ENCODE measurements at places on chromosomes 5 and 9.

GRCh38 chr9:86721226-86721781, 226.0 kb downstream of the GAS1 start:
- DNase-seq = no peak

GRCh38 chr9:125536167-125536772, 170.7 kb downstream of the MAPKAP1 start:
- DNase-seq = no peak

GRCh38 chr5:11420969-11421368, 483.3 kb downstream of the CTNND2 start:
- DNase-seq = no peak

GRCh38 chr9:132994410-132995120, 16.1 kb downstream of the GFI1B start:
- peak; percentile 21 for DNase-seq

DNA sequence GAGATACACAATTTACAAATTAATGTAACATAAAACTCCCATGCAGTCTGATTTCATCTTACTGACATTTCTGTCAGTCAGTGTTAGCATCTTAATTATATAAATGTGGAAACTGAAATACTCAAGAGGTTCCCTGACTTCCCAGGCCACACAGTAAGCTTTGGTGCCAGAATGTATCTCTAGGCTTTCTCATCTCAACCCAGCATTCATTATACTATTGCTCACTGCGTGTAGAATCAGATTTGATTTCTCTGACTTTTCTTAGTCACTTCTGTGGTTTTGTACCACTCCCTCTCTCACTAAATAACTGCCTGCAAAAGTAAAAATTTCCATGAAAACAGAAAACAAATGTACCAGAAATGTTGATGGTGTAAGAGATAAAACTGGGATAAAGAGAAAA, 31.7 kb upstream of the CDKN2B start:
- no peak for DNase-seq

- DNase-seq = peak; percentile 61
Observed at GRCh38 chr5:35617435-35618303, at the start of gene SPEF2. Gene SPEF2, plus strand, starts transcription at chr5:35617863. Its CDS starts 135 bp downstream, at chr5:35617998.

DNA sequence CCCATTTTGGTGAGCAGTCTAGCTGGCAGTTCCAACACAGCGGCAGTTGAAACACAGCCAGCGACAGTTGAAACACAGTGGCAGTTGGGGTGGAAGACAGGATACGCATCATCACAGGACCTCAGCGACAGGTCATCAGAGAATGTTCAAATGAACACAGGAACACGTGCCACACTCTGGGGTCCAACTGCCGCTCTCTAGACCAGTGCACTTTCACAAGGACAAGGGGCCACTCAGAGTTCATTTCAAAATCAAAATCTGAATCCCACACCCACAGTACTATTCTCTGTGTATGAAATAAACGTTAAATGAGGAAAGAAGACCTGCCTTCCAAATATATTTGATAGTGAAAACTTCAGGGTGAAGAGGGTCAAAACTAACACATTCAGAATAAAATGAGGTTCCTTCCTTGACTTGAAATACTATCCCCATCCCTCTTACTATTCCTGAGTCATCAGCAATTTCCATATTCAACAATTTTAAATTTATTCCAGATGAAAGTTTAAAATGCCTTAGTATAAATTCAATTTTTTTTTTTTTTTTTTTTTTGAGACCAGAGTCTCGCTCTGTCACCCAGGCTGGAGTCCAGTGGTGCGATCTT, 53.0 kb upstream of the SIMC1 start:
- DNase-seq = no peak

- DNase-seq = no peak
Observed at GRCh38 chr5:174306345-174307030, 261.0 kb downstream of the NSG2 start.

DNA sequence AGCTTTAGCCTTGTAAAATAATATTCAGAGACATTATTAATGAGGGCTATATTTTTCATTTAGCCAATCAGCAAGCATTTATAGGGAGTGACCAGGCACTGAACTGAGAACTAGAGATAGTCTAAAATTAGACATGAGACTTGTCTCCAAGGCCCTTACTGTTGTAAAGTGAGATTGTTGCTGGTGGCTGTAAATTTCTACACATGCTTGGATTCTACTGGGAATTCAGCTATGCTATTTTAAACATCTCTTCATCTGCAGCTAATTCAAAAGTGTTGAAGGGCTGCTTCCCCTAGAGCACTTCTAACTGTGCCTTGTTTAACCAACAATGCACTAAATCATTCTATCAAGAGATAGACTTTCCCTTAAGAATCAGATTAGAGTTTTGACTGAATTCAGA, 67.4 kb downstream of the CHSY3 start:
- peak; percentile 34 for DNase-seq

DNA sequence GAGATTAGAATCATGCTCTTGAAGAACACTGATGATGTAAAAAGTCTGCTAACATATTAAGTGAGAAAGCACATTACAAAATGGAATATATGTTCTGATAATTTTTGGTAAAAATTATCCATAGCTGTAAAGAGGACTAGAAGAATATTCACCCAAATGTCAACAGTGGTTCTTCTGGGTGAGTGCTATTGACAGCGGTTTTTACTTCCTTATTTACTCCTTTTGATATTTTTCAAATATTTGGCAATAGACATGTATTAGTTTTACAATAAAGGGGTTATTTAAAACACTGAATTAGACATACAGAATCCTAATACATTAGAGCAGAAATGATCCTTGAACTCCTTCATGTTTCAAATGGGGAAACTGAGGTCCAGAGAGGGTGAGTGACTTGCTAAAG, 26.9 kb upstream of the MEGF9 start:
- DNase-seq = no peak

DNA sequence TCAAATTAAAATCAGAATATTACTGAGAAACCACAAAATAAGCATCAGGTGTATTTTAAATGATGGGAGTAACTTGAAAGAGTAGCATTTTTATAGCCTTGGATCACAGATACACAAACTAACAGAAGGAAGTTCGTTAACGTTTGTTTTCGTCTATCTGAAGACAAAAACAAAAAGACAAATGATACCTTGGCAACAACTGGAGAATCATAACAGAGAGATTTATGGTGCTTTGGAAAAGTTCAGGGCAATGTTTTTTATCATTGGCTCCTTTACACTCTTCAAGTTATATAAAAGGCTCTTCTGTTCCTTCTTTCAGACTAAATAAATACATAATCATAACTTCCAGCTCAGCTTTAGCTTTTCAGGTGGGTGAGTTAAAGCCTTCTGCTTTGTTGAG, 128.1 kb upstream of the VLDLR start:
- DNase-seq = no peak

DNA sequence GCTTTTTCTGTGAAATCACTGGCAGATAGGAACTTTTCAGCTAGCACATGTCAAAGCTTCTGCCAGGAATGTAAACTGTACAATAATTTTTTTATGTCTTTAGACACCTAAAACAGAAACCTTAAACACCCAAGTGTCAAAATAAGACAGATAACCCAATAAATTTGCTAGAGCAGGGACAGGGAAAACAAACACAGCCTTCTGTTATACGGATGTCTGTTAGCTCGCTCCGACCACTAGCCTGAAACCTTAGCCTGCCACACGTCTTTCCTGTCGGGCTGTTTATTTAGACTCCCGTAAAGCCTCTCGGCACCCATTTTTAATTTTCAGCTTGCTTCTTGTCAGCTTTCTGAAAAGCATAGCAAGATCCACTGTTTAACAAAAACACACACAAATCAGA, 355.4 kb upstream of the SLC24A2 start:
- DNase-seq = no peak

DNA sequence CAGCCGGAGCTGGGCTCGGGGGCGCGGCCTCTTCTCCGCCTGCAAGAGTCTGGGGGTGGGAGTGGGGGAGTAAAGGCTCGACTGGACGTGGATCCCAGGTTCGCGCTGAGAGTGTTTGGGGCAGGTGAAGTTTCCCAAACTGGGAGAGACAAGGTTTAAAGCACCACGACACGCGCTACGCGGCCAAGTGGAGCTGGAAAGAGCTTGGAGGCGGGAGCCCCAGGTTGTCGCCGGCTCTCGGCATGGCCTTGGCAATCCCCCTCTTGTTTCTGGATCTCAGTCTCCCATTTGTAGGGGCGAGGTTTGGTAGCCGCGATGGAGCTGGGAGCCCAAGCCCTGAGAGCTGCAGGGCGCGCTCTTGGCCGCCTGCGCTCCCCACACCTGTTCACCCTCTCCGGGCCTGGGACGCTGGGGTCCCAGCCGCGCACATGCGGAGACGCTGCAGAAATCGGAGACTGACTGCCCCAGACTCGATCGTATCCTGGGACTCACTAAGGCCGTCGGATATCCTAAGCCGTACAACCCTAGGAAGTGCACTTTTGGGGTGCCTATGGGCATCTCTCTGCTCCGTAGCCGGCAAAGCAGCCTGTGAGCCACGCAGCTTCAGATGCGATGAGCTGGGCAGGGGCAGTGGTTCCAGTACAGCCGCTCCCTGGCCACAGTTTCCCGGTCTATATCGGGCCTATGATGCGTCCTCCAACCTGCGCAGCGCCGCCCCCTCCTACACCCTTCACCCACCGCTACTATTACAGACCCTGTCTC, 937 bp downstream of the TMOD1 start:
- no peak for DNase-seq

- DNase-seq = no peak
Observed at GRCh38 chr9:105431424-105432246, 16.2 kb upstream of the FSD1L start.

DNA sequence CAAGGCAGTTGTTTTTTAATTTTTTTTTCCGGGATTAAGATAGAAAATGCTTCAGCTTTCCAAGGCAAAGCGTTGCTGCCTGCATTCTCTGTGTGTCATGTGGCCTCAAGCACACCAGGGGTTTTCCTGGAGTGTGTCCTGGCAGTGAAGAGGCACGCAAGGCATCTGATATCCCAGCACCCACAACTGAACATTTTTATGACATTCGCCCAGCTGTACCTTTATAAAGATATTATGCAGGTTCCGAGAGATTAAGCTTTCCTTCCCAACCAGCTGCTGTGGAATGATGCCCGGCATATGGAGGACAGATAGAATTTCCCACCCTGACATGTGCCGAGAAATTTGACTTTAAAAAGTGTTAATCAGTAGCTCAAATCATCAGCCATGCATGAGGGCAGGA, 205.6 kb downstream of the GADD45G start:
- DNase-seq = peak; percentile 35

- DNase-seq = no peak
Observed at GRCh38 chr5:96538808-96539250, 105.8 kb upstream of the PCSK1 start.

GRCh38 chr5:96381526-96381925, 51.5 kb downstream of the PCSK1 start:
- no peak for DNase-seq

DNA sequence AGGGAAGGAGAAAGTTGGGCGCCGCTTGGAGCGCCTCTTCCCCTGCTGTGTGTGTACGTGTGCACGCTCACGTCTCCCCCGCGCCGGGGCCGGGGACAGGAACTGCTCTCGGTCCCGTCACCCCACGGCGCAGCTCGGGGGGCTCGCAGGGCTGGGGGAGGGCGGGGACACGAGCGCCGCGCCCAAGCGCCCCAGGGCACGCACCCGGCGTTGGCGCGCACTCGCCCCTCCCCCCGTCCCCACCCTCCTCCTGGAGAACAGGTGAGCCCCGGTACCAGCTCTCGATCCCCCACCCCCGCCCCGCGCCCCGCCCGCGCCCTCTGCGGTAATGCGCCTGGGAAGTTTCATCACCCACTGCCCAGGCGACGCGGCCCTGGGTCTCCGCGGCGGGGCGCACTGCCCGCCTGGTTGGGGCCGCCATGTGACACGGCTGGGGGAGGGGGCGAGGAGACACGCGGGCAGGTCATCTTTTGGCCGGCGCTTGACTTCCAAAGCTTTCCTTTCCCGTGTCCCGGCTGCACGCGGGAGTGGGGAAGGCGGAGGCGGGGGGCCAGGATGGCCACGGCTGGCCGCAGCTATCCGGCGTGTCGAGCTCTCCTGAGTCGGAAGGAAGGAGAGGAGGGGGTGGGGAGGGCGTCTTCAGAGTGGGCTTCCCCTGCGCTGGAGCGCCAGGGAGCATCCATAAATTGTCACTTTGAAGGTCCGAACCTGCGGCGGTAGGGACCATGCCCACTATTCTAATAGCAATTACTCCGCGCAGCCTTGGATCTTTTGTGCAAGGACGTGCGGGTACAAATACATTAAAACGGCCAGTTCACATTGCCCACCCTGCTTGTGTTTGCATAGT, 1.5 kb upstream of the STC2 start:
- no peak for DNase-seq

GRCh38 chr9:14156046-14156445, 157.9 kb downstream of the NFIB start:
- no peak for DNase-seq

DNA sequence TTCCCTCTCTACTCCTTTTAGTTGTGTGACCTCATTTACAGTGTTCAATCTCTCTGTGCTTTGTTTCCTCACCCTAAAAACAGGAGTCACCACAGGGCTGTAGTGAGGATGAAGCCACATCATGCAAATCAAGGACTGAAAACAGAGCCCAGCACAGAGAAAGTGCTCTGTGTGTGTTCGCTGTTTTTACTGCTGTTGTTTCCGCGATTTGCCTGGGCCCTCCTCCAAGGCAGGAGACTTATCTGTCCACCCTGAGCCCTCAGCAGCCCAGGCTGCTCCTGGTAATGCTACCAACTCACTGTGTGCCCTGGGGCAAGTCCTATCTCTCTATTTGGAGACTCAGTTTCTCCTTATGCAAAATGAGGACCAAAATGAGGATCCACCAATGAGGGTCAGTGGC, 87.2 kb upstream of the NEURL1B start:
- no peak for DNase-seq

DNA sequence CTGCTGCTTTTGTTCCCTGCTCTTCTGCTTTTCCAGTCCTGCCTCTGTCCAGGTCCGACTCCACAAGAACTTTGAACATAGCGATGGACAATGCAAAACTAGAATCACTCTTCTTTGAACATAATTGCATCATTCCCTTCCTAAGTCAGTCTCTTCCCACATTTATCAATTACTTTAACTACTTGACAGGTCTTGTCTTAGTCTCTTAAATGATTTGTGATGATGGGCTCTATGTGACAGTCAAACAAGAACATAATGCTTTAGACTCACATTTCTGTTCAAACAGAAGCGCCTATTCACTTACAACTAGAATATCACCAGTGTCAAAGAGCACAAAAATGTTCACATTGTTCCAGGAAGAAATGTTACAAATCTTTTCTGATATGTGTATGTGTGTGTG, 278.1 kb downstream of the SH3GL2 start:
- no peak for DNase-seq

- DNase-seq = no peak
Observed at GRCh38 chr9:69066955-69067354, 31.4 kb downstream of the FXN start.

DNA sequence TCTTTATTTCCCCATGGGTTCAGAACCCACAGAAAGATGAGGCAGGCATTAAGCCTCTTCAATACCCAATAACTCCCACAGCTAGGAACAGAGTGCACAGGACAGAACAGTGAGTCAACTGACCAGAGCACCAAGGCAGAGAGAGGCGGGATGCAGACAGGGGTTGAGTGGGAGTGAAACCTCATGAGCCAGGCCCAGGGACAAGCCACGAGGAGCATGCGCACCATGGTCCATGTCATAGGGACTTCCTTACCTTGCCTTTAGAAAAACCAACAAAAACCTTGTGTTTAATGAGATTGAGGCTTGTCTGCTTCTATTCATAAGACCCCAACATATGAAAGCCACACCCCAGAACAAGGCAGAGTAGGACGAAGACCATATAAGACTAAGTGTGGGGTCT, 330.6 kb downstream of the DEPDC1B start:
- no peak for DNase-seq

All from skin of body (tissue), 3 donors.